Activated T-helper 1 cell treated with anti-CD3 and anti-CD28 coated beads, Interleukin-2, amount 50 U/mL, for 16 hours (primary cell): ENCODE measurements at places on chromosomes 6 and 20.
A peak's percentile ranks its signal among the peaks of the same experiment; 100 is the strongest.

DNA sequence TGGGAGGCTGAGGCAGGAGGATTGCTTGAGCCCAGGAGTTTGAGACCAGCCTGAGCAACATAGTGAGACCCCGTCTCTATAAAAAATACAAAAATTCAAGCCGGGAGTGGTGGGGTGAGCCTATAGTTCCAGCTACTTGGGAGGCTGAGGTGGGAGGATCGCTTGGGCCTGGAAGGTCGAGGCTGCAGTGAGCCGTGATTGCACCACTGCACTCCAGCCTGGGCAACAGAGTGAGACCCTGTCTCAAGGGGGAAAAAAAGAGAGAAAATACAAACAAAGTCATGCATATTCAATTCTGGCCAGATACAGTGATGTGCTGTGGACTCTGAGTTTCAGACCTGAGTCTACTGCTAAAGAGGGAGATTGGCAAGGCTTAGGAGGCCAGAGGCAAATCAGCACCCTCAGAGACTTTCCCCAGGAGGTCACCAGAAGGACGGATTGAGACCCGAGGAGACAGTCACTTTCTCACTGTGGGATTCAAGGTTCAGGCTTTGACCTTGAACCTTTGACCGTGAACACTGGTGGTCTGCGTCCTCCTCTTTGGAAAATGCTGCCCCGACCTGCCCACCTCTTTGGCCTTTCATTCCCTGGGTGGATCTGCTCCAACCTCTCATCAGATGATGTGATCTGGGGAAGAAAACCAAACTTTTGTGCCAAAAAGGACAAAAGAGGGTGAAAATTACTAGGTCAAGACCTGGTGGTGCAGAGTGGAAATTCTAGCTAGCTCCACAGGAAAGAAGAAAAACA lies 31.2 kb downstream of the TGM2 start:
- DNase-seq: no peak

- no peak for DNase-seq
Measured at GRCh38 chr20:53387983-53388675, 205.5 kb downstream of the ZNF217 start.

DNA sequence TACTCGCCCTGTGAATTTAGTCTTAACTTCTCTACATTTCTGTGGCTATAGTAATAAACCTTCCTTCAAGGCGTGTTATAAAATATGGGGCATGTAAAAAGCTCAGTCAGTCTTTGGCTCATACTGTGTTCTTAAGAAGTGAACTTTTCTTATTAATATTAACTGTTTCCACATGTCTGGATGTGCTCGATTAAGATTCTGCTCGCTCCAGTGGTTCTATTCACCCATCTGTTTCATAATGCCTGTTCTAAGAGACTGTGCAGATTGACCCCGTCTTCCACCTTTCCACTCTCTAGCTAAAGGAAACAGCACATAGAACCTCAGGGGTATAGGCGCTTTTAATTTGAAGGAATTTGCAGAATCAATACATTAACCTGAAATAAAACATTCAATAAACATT lies 99.9 kb downstream of the L3MBTL3 start:
- DNase-seq: no peak

DNA sequence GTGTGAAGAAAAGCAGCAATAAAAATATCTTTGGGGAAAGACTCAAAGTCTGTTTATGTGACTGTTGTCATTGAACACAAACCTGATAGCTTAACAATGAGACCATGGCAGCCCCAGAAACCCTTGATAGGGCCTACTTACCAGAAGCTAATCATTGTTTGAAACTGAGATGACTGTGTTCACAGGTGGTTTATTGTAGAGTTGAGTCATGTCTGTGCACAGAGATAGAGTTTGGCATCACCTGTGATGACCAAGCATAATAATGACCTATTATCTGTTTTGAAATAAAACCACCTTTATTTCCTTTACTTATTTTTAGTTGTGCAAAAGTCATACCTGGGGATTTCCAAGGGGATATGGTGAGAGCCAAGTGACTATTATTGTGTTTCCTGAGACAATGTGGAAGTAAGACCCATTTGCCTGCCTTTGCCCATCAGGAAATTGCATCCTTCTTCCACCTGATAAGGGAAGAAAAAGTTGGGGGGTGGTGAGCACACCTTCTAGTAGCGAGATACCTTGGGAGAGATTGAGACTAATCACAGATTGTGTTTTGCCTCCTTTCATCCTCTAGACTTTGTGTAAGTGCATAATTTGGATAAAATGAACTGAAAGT lies 456.9 kb upstream of the JAG1 start:
- no peak for DNase-seq

DNA sequence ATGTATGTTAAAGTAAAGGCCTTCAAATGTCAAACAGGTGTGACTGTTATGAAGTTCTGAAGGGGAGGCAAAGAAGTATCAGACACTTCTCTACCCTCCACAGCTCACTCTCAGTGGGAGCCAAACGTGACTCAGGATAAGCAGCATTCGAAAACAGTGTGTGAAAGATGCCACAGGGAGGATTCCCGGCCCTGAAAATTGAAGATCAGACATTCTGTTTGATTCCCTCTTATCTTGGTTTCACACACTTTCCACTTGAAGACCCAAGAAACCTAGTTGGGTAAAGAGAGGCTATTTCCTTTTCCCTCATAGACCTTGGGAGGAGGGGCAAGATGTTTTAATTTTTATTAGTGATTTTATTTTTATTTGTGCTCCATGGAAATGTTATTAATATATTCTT lies 164.2 kb upstream of the SUPT3H start:
- DNase-seq: no peak

- no peak for DNase-seq
Measured at GRCh38 chr6:17022604-17023003, 79.2 kb upstream of the STMND1 start.

DNA sequence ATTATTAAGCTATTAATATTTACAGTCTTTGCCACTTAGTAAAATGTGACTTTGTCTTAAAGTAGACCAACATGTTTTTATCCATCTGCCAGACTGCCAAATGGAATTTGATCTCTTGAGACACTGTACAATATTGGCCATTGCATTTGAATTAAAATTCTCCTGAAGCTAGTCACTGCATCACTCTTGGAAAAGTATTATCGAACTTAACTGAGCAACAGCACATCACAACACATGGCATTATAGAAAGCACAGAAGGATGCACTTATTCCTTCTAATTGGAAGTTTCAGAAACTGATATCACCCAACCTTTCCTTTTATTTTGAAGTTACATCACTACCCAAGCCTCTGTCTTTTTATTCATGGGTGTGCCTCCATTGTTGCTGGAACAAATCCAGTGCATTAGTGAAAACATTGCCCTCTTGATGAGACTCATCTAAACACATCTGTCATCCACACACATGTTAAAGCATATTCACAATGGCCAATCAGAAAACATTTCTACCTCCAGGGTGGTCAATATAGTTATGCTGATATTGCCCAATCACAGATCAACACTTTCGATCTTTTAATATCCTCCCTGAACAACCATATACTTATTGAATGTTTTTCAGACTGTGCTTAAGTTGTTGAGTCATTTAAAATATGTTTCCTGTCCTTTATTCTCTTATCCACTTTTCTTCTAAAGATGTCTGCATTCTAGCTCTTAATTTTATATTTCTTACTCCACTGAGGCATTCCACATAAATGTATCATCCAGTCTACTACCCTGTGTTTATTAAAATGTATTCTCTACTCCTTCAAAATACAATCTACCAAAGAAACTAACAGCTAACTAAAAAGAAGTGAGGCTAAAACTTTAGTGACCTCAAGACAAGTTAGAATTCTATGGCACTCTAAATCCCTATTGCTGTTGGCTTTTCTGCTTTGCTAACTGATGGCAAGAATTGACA lies 535.0 kb downstream of the RFPL4B start:
- no peak for DNase-seq

DNA sequence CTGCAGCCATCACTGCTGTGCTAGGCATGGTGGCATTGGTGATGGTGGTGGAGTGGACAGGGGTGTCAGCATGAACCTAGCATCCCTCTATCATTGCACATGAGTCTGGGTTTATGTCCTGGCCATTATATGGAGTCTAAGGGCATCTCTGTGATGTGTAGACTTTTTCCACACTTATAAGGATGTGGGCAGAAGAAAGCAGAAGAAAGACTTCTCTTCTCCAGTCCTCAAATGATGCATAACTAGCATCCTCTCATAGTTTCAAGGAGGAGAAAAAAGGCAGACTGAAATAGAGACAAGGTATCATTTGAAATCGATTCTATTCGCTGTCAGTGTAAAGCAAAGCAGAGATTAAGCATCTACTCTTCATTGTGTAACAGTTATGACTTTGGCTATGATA lies 140.0 kb upstream of the ATXN1 start:
- DNase-seq: no peak

DNA sequence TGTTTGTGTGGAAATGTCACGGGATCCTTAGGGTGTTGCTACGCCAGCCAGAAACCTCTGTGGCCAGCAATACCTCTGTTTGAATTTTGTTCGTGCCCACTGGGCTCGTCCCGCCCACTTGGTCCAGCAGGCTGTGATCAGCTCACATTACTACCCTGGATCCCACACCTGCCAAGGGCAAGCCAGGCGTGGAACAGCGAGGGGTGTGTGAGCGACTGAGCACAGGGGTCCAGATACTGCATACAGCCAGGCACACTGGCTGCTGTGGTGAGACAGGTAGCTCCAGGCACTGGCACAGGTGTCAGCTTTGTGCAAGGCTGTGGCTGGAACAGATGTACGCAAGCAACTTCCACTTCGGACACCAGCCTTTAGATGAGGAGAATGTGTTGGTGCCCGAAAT lies 718.9 kb downstream of the EPHA7 start:
- no peak for DNase-seq

DNA sequence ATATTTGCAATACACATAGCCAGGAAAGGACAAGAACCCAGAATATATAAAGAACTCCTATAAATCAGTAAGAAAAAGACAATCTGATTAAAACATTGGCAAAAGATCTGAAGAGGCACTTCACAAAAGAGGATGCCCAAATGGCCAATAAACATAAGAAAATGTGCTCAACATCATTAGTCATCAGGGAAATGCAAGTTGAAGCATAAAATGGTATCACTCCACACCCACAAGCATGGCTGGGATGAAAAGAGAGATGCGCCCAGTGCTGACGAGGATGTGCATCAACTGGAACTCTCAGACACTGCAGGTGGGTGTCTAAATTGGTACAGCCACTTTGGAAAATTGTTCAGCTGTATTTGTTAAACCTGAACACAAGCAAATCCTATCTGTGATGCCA lies 42.4 kb upstream of the MLN start:
- DNase-seq: no peak

- DNase-seq: no peak
Measured at GRCh38 chr6:143940011-143940597, 68.0 kb downstream of the PLAGL1 start.

- DNase-seq: no peak
Measured at GRCh38 chr6:117558818-117559217, 43.5 kb downstream of the GOPC start.

GRCh38 chr6:42021847-42022754 lies 28.2 kb upstream of the TAF8 start:
- DNase-seq: peak; percentile 14

DNA sequence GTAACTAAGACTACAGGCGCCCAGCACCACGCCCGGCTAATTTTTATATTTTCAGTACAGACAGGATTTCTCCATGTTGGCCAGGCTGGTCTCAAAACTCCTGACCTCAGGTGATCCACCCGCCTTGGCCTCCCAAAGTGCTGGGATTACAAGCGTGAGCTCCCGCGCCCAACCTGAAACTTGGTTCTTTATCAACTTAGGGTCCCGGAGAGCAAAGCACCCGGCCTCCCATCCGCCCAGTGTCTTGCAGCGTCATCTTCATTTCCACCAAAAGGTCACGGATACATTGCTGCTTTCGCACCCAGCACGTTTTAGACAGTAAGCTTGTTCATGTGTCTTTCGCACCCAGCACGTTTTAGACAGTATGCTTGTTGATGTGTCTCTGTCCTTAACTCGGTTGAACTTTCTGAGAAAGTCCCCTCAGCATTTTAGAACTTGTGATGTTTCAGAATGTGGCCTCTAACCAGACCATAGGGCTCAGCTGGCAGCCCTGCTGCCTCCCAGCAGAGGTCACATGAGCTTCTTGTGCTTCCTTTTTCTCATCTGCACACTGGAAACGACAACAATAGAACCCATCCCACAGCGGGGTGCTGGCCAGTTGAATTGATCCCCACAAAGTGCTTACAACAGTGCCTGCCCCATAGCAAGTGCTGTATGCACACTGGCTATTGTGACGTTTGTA lies 48.8 kb downstream of the PRR18 start:
- DNase-seq: no peak

GRCh38 chr20:63119121-63119962 lies 96.6 kb downstream of the YTHDF1 start:
- DNase-seq: no peak

- DNase-seq: no peak
Measured at GRCh38 chr20:51253280-51253679, 230.4 kb upstream of the KCNG1 start.

DNA sequence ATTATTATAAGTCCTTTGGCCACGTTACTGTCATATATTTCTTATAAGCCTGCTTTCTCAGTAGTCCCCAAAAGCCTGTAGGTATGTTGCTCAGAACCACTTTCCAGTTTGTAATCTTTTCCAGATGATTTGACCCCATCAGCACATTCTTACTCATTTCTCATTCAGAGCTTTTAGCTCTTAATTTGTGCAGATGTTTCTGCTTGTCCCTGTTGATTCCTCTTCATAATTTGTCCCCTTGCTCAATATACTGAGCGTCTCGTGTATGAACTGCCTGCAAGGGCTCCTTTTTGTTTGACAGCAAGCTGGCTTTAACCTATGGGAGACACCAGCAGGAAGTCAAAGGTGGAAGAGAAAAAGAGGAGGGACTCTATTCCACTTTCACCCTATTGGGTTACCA lies 733.8 kb upstream of the GJE1 start:
- no peak for DNase-seq

GRCh38 chr6:5941188-5941587 lies 65.5 kb downstream of the NRN1 start:
- no peak for DNase-seq

DNA sequence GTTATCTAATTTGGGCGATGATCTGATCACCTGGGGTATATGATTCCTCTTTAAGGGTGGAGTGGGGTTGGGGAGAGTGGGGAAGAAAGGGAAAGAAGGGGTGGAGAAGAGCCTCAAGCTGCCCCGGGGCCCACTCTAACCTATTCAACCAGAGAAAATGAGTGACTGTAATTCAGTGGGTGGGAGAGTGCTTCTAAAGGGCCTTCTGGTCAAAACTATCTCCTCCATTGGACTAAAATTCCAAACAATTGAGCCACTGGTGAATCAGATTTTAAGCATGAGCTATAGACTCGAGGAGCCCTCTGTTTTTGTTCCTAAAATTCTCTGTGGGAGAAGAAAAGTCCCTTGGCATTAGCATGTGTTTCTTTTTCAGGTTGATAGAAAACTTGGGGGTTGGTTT lies 296.8 kb downstream of the CLIC5 start:
- no peak for DNase-seq

GRCh38 chr6:692356-692851 lies 535 bp downstream of the EXOC2 start:
- DNase-seq: peak; percentile 45

DNA sequence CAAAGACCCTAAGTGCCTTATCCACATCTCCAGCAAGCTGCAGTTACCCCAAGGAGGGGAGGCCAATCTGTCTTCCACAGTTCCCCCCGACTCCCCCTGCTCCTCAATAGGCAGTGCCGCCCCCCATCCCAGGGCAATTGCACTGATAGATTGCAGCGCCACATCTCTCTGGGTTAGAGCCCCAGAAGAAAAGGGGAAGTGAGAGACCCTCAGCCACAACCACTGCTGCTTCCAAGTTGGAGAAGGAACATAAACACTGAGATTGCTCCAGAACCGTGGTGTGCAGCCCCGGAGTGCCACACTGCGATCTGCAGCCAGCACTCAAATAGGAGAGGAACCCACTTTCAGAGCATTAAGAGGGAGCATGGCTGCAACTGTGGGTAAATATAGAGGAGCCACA lies 101.5 kb downstream of the RWDD2A start:
- DNase-seq: no peak

- no peak for DNase-seq
Measured at GRCh38 chr6:33965766-33966165, 162.0 kb upstream of the MLN start.
